Activated T-cell treated with anti-CD3 and anti-CD28 coated beads, Interleukin-2, amount 50 U/mL, for 48 hours (primary cell): ENCODE measurements at places on chromosomes 11 and 22.

DNA sequence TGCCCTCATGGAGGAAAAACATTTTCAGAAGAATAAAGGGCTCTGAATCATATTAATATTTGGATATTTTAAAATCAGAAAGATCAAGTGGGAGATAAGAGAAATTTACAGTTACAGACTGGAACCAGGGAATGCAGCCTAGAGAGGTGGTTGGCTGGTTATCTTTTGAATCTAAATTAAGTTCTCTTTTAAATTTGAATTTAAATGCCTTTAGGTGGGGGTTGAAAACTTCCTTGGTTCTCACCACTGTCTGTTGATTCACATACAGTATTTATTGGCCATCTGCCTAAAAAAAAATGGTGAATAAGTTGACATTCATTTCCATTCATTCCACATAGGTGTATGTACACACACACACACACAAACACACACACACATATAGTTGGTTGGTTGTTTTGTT is 35.7 kb upstream of the PTPRJ start:
- no peak for DNase-seq

- DNase-seq = no peak
Measured at GRCh38 chr22:47553436-47553835, 791.0 kb downstream of the TBC1D22A start.

DNA sequence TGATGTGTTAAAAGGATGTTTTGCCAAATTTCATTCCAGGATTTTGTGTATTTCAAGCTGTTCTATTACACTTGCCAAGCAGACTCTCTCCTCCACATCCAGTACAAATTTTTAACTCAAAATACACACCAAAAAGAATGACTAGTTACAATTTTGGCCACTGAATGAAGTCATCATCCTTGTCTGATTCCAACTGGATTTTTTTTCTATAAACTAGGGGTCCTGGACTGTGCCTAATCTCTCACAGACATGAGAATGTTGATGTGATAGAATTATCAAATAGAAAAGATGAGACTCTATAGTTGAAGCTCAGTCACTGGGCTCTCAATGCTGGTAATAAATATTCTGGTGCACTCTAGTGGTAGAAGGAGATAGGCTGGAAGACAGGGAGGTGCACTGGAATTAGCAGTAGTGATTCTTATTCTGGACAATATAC is 85.8 kb downstream of the FANCF start:
- DNase-seq = no peak

DNA sequence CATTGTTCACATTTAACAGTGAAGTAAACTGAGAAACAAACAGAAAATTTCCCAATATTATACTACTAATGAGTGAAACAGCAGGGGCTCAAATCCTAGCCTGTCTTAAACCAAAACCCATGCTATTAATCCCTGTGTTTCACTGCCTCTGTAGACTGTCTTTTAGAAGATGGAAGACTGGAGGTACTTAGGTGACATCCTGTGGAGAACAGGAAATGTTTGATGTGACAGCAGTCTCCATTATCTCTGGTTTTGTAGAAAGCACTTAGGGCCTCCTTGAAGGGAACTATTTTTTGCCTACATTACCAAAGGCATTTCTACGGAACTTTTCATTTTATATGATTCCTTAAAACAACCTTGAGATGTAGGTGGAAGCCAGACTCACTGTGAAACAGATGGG is 288.1 kb upstream of the SORL1-AS1 start:
- DNase-seq = no peak

GRCh38 chr11:15289723-15290122 is 175.0 kb downstream of the INSC start:
- no peak for DNase-seq

GRCh38 chr11:72723508-72723907 is 28.7 kb downstream of the ARAP1 start:
- no peak for DNase-seq

- no peak for DNase-seq
Measured at GRCh38 chr11:119918347-119918746, 189.3 kb upstream of the NECTIN1 start.

GRCh38 chr11:68149417-68149816 is 28.2 kb upstream of the CHKA start:
- DNase-seq = no peak

GRCh38 chr11:41866525-41866924 is 407.1 kb upstream of the LRRC4C start:
- no peak for DNase-seq

DNA sequence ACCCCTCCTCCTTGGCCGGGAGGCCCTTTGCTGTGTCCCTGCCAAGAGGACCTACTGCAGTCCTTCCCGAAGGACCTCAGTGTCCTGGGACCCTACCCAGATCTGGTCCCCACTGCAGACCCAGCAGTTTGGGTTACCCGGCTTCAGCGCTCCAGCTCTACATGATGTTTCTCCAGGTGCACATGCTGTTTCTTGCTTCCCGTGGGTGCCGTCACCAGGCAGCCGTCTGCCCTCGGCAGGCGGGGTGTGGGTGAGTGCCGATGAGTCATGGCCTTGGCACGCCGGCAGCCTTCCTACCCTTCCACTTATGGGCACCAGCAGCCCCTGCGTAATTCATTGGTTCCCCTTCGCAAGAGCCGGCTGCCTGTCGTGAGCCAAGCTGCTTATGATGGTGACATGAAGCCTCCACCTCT is 101.8 kb downstream of the BCR start:
- DNase-seq = no peak

- DNase-seq = no peak
Measured at GRCh38 chr22:48895336-48895735, 932.3 kb downstream of the BRD1 start.

DNA sequence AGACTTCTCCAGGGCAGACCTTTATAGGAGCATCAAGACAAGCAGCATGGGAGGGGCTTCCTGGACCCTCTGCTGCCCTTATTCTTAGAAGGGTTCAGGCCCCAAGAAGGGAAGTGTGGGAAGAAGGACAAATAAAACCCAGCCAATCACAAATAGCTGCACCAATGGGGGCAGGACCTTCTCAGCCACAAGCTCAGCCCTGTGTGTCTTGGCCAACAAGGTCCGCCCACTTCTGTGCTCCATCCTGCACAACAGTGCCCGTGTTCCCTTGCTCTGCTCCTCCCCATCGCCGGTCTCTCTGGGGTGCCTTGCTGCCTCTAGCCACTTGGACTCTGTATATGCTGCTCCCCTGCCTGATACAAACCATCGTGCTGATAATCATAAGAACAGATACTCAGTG is 86.1 kb downstream of the NAT10 start:
- no peak for DNase-seq

DNA sequence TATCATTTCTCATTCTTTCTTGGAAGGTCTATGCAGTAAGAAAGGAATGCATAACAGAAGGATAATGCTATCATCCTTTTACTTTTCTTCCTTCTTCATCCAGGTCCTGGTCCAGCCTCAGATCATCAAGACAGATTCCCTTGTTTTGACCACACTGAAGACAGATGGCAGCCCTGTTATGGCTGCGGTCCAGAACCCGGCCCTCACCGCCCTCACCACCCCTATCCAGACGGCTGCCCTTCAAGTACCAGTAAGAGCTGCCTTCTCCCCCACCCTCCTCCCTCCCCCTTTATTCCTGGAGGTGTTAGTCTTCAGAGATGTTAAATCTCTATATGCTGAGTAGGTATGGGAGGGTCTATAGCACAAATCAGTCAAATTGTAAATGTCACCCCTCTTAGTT is 37.9 kb downstream of the SREBF2 start:
- DNase-seq = no peak

- DNase-seq = no peak
Measured at GRCh38 chr22:31556627-31557203, 60.4 kb downstream of the SFI1 start.
